Stimulated activated CD4-positive, alpha-beta T cell treated with anti-CD3 and anti-CD28 coated beads, Interleukin-15, amount 100 ng/mL, for 48 hours (primary cell): ENCODE measurements at places on chromosomes 12 and 14.
A peak's percentile ranks its signal among the peaks of the same experiment; 100 is the strongest.

DNA sequence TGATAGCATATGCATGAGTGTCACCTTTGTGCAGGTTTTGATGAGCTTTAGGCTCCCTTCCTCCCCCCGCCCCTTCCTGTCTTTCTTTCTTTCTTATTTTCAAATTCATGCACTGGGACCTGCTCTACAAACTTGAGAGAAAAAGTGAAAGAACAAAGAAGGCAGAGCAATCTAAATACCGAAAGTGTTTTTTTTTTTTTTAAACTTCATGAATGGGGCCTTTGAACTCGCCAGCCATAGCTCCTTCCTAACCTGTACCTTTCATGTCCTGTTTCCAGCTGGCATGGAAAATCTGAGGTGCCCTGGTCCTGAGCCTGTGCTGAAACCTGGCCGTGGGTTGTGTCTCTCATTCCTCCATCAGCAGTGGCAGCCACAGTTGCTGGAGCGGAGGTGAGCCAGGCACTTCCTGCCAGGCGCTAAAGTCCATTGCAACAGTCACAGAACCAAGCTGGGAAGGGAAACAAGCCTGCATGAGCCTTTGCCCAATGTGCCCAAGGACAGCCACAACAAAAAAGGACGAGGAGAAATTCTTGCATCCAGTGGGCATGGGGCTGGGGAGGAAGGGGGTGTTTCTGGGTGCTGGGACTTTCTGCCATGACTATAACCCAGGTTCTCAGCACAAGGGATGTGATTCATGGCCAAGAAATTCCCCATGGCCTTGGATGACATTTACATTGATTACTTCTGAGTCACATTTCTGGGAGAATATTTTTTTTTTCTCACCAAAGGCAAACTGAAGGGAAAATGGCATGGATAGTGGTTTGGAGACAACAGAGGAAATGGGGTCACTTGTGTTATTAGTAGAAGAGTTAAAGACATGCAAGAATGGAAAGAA is 102.7 kb downstream of the TMEM30B start:
- DNase-seq, result peak; percentile 60

DNA sequence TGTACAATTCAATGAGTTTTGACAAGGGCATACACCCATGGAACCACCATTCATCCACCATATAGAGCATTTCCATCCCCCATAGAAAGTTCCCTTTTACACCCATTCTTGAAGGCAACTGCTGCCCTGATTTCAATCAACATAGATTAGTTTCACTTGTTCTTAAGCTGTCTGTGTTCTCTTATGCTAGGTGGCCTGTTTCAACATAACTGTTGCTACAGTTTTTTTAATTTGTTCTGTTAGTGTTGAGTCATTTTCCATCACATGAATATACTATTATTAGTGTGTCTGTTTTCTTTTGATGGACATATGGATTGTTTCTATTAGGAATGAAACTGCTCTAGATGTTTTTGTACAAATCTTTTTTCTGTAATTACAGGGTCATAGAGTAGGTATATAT is 123.4 kb downstream of the PTPRQ start:
- DNase-seq, result no peak

DNA sequence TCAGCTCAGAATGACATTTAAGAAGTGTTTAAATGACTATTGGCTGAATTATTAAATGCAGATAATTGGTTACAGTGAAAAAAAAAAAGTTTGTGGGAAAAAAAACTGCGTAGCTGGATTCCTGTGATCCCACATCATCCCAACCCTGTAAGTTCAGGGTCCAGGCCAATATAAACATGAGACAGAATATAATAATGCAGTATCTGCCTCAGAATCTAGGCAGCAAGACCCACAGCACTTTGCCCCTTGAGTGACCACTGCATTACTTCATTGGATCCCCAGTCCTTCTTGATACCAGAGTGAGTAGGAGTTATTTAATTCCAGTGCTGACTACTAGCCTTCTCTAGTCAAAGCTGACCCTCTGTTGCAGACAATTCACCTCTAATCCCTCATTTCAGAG is 272.6 kb downstream of the CCER1 start:
- no peak for DNase-seq

- no peak for DNase-seq
Measured at GRCh38 chr14:28762303-28762954, 4.2 kb upstream of the FOXG1 start.

DNA sequence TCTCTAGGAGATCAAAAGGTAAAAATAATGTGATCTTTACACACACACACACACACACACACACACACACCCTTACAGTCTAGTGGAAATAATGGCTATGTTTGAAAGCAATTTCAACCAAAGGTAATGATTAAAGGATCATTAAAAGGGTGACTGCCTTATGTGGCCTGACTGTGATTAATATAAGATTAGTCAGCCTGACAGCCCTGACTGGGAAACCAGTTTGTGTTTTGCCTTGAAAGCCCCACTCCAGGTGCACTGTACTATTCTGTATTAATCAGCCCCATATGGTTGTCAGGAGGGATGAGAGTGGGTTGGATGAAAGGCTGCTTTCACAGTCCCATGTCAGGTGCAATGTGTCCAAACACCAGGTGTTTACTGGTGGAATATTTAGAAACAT is 10.5 kb downstream of the RASSF9 start:
- no peak for DNase-seq

DNA sequence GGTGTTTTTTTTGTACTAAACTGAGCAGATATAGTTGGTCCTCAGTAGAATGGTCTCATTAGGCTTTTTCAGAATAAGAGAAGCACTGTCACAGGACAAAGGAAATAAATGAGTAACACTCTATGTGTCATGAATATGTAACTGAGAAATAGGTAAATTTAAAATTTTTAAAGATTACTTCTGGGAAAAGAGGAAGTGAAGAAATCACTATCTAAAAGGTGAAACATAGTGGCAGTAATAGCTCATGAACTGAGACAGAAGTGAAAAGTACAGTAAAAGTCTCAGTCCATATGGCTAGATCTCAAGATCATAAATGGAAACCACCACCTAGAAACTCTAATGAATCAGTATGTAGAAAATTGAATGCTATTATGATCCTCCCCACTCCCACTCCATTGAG is 89.3 kb upstream of the TTC7B start:
- DNase-seq, result no peak

GRCh38 chr14:50859296-50859624 is 12.6 kb upstream of the ABHD12B start:
- no peak for DNase-seq

DNA sequence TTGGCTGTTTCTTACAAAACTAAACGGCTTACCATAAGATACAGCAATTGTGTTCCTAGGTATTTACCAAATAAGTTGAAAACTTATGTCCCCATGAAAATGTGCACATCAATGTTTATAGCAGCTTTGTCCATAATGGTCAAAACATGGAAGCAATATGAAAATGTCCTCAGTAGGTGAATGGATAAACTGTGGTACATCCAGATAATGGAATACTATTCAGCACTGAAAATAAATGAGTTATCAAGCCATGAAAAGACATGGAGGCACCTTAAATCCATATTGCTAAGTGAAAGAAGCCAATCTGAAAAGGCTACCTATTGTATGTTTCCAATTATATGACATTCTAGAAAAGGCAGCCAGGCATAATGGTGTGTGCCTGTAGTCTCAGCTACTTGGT is 40.7 kb downstream of the CFL2 start:
- no peak for DNase-seq

GRCh38 chr12:14924541-14924940 is 13.8 kb downstream of the ERP27 start:
- no peak for DNase-seq

- no peak for DNase-seq
Measured at GRCh38 chr12:24929953-24930352, 18.9 kb downstream of the BCAT1 start.
